Activated T-cell treated with anti-CD3 and anti-CD28 coated beads, Interleukin-2, amount 50 U/mL, for 72 hours (primary cell): ENCODE measurements at places on chromosomes 5 and 9.

- no peak for DNase-seq
- H3K4me1 ChIP-seq, result peaks cover 25% of the 10 kb centered on the region
- no peak overlapping the region for H3K27ac ChIP-seq
- peaks cover under 1% of the 10 kb centered on the region for H3K36me3 ChIP-seq
- peaks cover 7% of the 10 kb centered on the region for H3K27me3 ChIP-seq
Measured at GRCh38 chr5:37715361-37715760, 124.5 kb downstream of the GDNF start.

DNA sequence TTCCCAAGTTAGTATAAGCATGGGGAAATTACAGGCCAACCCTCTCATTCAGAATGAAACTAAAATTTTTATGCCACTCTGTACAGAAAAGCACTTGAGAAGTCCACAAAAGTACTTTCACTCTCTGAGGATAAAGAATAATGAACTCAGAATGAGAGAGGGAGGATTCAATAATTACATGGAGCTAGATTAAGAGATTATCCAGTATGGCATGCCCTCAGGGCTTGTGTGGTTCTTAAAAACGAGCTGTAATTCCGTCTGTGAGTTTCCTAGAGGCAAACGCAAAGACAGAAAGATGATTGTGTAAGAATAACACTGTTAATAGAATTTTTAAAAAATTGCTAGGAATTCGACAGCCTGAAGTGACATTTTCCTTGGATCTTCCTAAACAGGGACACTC lies 126.8 kb upstream of the PTCH1 start:
- DNase-seq, result no peak
- peaks cover 16% of the 10 kb centered on the region for H3K27me3 ChIP-seq
- peaks cover 7% of the 10 kb centered on the region for H3K4me1 ChIP-seq
- no peak overlapping the region for H3K4me3 ChIP-seq

GRCh38 chr5:156414391-156414790 lies 87.4 kb downstream of the SGCD start:
- H3K4me3 ChIP-seq, result no peak overlapping the region
- peaks cover 3% of the 10 kb centered on the region for H3K4me1 ChIP-seq
- peaks cover 17% of the 10 kb centered on the region for H3K27me3 ChIP-seq
- H3K27ac ChIP-seq, result no peak overlapping the region

- no peaks in the 10 kb centered on the region for H3K36me3 ChIP-seq
- H3K4me1 ChIP-seq, result no peaks in the 10 kb centered on the region
- no peak overlapping the region for H3K27ac ChIP-seq
- H3K4me3 ChIP-seq, result no peak overlapping the region
- no peak for DNase-seq
Measured at GRCh38 chr9:24439456-24439855, 106.2 kb downstream of the IZUMO3 start.

DNA sequence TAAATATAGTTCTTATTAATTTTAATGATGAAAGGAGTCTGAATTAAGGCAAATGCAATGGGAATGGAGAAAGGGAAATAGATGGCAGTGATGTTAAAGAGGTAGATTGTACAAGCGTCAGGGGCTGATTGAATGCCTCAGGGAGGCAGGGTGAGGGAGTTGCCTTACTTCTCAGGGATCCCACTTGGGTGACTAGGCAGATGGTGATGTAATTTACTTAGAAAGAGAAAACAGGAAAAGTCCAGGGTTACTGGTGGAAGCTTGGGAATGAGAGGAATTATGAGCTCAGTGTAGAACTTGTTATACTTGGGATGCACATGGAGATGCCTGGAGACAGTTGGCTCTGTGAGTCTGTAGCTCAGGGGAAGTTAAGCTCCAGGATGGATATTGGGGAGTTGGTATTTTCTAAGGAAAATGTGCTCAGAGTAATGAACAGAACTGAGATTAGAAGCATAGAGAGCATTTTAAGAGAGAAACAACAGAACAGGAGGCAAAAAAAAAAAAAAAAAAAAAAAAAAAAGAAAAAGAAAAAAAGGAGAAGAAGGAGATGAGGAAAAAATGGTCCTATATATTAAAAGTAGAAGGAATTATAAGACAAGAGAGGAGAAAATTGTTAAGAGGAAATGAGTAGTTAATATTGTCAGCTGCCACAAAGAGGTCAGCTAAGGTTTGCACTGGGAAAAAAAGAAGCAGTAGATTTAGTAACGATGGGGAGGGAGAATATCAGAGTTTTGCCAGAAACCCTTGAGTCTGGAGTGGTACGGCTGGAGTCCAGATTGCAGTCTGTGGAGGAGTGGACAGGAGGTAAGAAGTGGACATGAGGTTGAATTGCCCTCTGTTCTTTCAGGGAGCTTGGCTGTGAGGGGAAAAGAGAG lies 88.0 kb upstream of the ELL2 start:
- no peak overlapping the region for H3K27ac ChIP-seq
- H3K36me3 ChIP-seq, result no peaks in the 10 kb centered on the region
- DNase-seq, result no peak
- no peak overlapping the region for H3K4me3 ChIP-seq
- H3K4me1 ChIP-seq, result peaks cover 3% of the 10 kb centered on the region

- no peak for DNase-seq
- no peaks in the 10 kb centered on the region for H3K27me3 ChIP-seq
- H3K4me1 ChIP-seq, result peaks cover 27% of the 10 kb centered on the region
- H3K27ac ChIP-seq, result no peak overlapping the region
Measured at GRCh38 chr9:265209-265870, 50.7 kb downstream of the DOCK8 start.

DNA sequence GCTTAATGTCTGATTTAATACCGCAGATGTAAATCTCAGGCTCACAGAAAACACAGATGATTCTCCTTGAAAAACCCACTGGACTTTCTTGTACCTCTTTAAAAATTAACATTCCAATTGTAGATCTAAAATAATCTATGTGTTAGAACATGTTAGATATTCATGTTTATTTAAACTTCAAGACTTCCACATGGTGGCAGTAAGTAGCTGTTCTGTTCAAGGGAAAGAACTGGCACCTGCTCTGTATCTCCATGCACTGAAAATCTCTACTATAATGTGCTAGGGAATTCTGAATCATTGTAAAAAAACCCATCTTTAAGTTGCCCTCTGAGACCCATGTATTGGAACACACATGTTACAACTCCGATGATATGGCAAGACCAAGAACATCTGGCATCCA lies 366.9 kb downstream of the DMRTA1 start:
- H3K4me3 ChIP-seq, result no peak overlapping the region
- no peaks in the 10 kb centered on the region for H3K27me3 ChIP-seq
- DNase-seq, result no peak
- no peaks in the 10 kb centered on the region for H3K36me3 ChIP-seq
- no peaks in the 10 kb centered on the region for H3K4me1 ChIP-seq

DNA sequence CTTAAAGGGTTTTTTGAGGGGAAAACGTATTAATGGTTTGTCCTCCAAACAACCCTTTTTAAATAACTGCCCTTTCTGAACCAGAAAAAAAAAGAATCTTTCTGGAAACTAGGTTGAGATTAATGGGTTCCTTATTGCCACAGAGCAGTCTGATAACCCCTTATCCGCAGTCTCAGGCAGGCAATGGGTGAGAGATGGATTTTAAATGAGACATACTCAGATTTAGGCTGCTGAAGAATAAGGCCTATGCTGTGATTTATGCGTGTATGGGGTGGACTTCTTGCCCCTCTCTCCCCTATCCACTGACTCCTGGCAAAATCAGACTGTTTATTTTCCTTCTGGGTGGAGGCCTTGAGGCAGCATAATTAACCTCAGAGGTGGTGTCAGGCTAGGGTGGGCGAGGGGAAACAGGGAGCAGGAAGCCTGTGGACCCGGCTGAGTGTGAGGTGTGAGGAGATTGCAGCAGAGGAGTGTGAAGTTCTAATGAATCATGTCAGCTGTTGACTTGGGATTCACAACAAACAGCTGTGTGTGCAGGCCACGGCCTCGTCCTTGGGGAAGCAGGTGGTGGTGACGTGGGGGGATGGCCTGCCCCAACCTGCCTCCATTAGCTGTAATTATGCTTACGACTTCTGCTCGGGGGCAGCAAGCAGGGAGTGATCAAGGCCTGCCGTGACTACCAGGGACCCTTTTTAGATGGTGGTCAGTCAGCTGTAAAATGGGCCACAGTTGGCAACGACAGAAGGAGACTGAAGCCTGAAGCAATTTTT lies 196.4 kb downstream of the SEMA6A start:
- H3K36me3 ChIP-seq, result peaks cover 1% of the 10 kb centered on the region
- no peak overlapping the region for H3K27ac ChIP-seq
- no peak for DNase-seq
- H3K27me3 ChIP-seq, result no peaks in the 10 kb centered on the region
